ENCODE measurements at places on chromosomes 13 and 19. TPM values are rescaled to one million over a fixed set of nuclear protein-coding genes. Genes with fewer than 3 reads are reported as not detected.

DNA sequence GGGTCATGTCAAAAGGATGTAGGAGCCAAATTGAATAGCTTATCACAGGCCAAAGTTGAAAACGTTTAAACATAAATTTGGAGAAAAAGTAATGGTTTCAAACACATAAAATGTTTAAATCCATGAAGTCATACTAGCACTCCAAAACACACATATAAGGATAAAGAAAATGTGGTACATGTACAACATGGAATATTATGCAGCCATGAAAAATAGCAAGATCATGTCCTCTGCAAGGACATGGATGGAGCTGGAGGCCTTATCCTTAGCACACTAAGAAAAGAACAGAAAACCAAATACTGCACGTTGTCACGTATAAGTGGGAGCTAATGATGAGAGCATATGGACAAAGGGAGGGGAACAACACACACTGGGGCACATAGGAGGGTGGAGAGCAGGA lies 911.7 kb upstream of the PCDH20 start:
- no peak for DNase-seq

The PSPC1 gene
- 46.5 TPM for polyA plus RNA-seq

The ZFP82 gene
- 7.6 TPM for polyA plus RNA-seq

The GNG7 gene
- polyA plus RNA-seq: 2.4 TPM

DNA sequence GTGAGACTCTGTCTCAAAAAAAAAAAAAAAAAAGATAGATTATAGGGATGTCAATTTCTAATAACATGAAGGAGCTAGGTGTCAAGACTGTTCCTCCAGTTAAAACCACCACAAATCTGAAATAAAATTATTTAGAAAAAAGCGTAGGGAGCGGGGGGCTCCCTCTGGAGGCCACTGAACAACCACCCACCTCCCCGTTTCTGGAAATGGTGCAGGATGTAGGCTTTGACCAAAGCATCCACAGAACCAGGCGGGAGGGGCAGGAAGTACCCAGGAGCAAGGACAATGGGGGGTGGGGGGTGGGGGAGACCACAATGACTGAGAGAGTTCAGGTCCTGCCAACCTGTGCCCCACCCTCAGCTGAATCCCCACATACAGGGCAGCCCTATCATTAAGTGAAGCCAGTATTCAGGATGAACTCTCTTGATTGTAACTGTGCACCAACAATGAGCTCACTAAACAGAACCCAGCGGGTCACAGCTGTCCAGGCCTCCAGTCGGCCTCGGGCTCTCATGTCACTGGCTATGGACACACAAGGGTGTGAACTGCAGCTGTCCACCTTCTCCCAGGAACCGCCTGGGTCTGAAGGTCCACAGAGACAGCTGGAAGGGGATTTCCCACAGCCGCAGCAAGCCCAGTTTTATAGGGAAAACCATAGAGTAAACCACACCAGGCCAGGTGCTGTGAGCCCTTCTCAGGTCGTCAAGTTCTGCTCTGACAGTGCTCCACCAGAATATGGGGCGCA lies 6.6 kb downstream of the ZSCAN18 start:
- no peak for DNase-seq

DNA sequence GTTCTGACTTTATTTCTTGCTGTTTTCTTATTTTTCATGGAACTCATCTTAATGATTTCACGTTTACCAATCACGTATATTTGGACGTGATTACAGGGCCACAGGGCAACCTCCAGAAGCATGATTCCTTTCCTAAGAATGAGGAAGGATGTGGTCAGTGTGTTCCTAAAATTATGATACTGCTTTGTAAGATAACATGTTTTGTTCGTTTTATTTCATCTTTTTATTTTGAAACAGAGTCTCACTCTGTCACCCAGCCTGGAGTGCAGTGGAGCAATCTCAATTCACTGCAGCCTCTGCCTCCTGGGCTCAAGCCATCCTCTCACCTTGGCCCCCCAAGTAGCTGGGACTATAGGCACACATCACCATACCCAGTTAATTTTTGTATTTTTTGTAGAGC lies 24.8 kb upstream of the LAIR1 start:
- DNase-seq: no peak

DNA sequence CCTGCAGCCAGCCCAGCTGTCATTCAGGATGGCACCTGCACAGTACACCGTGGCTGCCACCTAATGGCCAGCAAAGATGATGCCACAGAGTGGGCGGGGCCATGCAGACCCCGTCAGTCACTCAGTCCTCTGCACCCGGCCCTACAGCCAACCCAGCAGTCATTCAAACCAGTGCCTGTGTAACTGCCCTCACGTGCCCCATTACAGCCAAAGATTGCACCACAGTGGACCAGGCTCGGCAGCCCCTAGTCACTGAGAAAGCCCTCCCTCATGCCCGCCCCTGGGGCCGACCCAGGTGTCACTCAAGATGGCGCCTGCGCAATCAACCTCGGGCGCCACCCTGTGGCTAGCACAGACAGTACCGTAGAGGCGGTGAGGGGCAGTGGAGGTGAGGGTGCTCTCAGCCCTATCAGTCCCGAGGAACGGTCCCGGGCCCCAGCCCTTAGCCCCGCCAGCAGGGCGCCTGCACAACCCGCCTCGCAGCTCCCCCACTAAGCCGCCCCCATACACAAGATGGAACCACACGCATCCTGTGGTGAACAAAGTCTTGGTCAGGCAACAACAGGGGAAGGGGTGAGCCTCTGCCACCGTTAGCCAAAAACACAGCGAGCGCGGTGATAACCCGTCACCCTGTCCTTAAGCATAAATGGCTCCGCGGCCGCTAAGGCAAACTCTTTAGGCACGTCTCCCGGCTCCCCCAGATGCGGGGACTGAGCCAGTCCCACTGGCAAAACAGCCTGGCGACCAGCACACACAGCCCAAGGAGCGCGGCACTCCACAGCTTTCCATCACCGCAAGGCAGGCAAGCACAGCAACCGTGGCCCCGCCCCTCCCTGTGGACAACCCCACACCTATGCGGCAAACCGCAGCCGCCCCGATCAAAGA lies 2.3 kb downstream of the PEG3 start:
- DNase-seq: no peak

DNA sequence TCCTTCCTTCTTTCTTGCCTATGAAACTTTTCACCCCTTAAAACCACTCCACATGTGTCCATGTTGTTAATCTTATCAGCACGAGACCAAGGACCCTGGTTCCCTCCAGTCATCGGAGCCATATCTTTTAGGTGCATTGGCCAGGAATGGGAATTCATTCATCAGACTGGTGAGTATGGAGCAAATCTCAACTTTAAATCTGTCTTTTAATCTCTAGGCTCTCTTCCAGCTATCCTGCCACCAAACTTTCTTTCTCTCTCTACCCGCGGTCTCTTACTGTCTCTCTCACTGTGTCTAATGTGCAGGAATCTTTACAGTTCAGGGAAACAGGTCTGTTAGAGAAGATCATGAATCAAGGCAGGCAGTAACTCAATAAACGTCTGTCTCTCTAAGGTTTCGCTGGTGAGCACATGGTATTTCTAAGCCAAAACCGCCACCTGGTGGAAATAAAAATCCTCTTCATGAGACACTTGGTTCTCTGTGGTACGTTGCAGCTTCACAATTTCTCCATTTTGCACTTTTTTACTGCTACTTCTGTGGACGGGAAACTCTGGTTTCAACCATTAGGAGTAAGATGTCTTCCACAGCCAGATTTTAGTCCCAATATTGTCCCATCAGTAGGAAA lies 16.1 kb downstream of the LGALS16 start:
- no peak for DNase-seq

The CLEC17A gene
- polyA plus RNA-seq: not detected

DNA sequence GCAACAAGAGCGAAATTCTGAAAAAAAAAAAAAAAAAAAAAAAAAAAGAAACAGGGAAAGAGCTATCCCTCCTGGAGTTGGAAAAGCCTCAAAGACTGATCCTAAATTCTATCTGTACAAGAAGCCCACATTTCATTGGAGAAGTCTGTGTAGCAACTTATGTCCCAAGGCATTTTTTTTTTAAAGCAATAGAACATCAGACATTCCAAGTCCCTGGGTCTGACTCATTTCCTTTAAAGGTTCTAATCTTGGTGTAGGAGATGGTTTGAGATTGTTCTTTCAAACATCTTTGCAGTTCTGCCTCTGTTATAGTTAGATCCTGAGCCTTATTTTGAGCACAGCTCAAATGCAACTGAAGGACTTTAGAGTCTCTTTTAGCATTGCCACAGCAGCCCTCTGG lies 706.5 kb upstream of the MIR17HG start:
- DNase-seq: no peak

The GDF15 gene
- polyA plus RNA-seq: 0.30 TPM

DNA sequence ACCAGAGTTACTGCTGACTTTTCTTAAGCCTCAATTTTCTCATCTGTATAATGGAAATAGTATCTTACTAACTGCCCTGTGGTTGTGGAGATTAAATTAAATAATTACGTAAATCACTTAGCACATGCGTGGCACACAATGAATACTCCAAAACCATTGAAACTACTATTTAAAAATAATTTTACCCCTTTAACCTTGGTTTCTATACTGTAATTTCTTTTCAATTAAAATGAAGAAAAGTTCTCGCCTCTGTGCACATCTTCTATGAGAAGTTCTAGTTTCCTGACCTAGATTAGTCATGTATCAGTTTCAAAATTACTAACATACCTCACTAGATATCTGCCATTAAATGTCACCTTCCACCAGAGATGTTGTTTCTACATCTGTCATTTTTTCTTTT lies 5.7 kb downstream of the SLITRK1 start:
- DNase-seq: no peak

The PRSS57 gene
- polyA plus RNA-seq: 0.44 TPM

DNA sequence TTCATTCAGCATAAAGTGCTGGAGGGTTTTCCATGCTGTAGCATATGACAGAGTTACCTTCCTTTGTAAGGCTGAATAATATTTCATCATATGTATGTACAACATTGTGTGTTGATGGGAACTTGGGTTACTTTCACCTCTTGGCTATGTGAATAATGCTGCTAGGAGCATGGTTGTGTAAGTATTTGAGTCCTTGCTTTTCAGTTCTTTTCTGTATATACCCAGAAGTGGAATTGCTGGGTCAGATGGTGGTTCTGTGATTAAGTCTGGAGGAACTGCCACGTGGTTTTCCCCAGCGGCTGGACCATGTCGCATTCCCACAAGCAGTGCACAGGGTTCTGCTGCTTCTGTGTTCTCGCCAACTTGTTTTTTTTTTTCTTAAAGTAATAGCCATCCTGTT lies 101.2 kb upstream of the TEX29 start:
- no peak for DNase-seq

The THAP8 gene
- polyA plus RNA-seq: 8.6 TPM

- no peak for DNase-seq
Observed at GRCh38 chr19:14497228-14497921, 1.4 kb upstream of the GIPC1 start.

GRCh38 chr13:45393941-45394570 lies 24.1 kb downstream of the SLC25A30 start:
- no peak for DNase-seq

DNA sequence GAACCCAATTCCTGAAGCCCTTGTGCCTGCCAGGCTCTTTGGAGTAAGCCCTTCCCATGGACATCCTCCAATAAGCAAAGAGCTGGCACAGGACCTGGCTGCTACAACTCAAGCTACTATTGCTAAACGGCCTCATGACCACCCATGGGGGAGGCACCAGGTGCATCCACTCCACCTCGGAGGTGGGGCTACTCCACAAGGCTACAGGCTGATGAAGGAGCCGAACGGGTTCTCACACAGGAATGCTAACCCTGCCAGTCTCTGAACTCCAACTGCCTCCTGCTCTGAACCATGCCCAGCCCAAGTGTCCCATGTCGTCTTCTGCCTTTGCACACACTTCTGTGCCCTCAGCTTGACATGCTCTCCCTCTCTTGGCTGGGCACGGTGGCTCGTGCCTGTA lies 10.0 kb downstream of the SYMPK start:
- no peak for DNase-seq

The ZNF573 gene
- 13.8 TPM for polyA plus RNA-seq

DNA sequence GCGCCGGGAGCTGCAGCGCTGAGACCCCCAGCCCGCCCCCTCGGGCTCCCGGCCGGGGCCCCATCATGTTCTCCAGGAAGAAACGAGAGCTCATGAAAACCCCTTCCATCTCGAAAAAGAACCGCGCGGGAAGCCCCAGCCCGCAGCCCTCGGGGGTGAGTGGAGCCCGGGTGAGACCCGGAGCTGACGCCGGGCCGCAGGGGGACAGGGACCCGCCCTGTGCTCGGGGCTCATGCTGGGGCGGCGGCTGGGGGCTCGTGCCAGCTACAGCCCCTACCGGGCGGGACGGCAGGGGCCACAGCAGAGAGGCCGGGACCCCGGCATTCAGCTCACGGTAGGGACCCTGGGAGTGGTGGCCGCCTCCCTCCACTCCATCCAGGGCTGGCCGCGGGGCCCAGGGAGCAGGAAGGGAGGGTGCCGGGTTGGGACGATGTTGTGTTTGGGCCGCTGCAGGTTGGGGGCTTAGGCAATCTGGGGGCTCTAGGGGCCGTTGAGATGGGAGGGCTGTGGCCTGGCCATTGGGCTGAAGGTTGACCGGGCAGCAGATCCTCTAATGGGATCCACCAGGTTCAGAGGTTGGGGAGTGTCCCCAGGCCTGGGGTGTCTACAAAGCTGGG lies 482 bp downstream of the ARHGAP45 start:
- DNase-seq: no peak

DNA sequence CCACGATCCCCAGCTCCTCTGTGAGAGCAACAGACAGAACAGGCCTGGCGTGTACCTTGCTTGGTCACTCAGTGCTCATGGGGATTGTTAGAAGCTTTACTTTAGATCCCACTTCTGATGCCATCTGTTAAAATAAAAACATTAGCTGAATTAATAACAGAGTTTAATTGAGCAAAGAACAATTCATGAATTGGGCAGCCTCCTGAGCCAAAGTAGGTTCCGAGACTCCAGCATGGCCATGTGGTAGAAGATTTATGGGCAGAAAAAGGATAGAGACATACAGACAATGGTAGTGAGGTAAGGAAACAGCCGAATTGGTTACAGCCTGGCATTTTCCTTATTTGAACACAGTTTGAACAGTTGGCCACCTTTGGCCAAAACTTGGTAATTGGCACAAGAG lies 223.9 kb upstream of the TRPC4 start:
- DNase-seq: no peak

The MED29 gene
- 23.9 TPM for polyA plus RNA-seq

GRCh38 chr13:27991881-27992280 lies 3.4 kb upstream of the URAD start:
- DNase-seq: no peak

GRCh38 chr13:70183041-70183440 lies 74.8 kb upstream of the KLHL1 start:
- DNase-seq: no peak

DNA sequence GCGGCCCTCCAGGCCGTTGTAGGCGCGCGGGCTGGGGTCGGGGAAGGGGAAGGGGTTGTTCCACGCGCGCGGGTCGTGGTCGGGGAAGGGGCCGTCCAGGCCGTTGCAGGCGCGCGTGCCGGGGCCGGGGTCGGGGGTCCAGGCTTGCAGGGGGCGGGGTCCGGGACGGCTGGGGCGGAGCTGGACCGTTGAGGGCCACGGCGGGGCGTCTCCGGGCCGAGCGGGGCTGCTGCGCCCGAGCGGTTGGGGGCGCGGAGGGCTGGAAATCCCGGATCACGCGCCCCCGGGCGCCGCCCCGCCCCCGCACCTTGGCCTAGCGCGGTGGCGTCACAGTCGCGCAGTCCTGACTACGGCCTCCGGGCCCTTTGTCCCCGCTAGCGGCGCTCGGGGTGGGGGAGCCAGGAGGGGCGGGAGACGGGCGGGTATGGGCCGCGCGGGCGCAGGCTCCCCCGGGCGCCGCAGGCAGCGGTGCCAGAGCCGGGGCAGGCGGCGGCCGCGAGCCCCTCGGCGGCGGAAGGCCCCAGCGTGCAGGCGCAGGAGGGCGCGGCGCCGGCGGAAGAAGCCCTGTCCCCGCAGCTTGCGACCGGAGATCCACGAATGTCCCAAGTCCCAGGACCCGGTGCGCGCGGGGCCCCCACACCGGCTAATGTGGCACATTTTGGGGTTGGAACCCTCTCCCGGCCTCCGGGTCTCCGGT lies 665 bp downstream of the GPX4 start:
- no peak for DNase-seq

- no peak for DNase-seq
Observed at GRCh38 chr19:45781214-45782161, 802 bp downstream of the DMPK start.
